ENCODE measurements at places on chromosomes 16 and 17. TPM values are rescaled to one million over a fixed set of nuclear protein-coding genes. Genes with fewer than 3 reads are reported as not detected.
A peak's percentile ranks its signal among the peaks of the same experiment; 100 is the strongest.

- DNase-seq: no peak
Measured at GRCh38 chr17:43547659-43548256, 1.6 kb upstream of the ETV4 start.

DNA sequence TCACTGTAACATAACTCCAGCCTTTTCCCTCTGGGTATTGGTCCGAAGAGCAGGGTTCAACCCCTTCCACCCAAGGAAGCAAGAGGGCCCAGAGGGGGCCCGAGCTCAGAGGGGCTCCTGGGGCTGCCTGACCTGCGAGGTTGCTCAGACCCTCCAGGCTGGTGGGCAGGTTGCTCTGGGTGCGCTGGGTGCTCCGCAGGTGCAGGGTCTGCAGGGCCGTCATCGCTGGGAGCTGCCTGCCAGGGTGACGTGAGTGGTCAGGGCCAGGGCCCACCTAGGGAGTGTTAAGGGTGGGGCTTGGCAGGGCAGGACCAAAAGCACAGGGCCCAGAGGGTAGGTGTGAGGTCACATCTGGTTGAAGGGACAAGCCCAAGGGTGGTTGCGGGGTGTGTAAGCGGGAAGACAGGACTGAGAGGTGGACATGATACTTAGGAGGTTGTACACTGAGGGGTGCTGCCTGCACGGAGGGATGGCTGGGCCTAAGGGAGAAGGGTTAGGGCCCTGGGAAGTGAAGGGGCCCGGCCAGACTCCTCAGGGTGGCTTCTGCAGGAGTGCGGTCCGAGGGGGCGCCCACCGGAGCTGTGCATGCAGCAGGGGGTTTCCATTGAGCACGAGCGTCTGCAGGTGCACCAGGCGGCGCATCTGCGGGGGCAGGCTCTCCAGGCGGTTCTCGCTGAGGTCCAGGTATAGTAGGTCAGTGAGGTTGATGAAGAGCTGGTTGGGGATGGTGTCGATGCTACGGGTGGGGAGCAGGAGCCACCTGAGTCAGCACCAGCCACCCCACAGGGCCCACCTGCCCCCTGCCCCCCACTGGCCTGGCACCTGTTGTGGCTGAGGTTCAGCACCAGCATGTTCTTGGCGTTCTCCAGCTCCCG, 4.4 kb downstream of the FLII start:
- DNase-seq: no peak

The SMTNL2 gene
- 14.9 TPM for total RNA-seq

GRCh38 chr17:13792314-13792713, 190.6 kb upstream of the HS3ST3A1 start:
- no peak for DNase-seq

DNA sequence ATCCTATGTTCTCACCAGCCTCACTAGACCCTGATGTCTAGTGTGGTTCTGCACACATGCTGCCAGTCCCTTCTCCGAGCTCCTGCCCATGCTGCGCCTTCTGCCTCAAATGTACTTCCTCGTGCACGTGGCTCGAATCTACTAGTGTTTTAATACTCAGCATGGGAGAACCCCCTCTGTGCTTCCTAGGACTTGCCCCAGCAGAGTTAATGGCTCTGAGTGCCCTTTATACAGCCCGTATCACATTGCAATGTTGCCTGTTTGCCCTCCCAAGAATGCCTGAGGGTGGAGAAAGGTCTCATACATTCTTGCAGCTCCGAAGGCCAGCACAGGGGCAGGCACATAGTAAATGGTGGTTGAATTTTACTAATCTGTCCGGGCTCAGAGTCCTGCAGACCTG, 190.8 kb upstream of the NLRP1 start:
- DNase-seq: no peak

The CHRNE gene
- total RNA-seq: 0.69 TPM

- no peak for DNase-seq
Measured at GRCh38 chr17:18008496-18009268, 30.3 kb downstream of the ATPAF2 start.

GRCh38 chr17:13561606-13562270, 40.0 kb downstream of the HS3ST3A1 start:
- DNase-seq: peak; percentile 34

DNA sequence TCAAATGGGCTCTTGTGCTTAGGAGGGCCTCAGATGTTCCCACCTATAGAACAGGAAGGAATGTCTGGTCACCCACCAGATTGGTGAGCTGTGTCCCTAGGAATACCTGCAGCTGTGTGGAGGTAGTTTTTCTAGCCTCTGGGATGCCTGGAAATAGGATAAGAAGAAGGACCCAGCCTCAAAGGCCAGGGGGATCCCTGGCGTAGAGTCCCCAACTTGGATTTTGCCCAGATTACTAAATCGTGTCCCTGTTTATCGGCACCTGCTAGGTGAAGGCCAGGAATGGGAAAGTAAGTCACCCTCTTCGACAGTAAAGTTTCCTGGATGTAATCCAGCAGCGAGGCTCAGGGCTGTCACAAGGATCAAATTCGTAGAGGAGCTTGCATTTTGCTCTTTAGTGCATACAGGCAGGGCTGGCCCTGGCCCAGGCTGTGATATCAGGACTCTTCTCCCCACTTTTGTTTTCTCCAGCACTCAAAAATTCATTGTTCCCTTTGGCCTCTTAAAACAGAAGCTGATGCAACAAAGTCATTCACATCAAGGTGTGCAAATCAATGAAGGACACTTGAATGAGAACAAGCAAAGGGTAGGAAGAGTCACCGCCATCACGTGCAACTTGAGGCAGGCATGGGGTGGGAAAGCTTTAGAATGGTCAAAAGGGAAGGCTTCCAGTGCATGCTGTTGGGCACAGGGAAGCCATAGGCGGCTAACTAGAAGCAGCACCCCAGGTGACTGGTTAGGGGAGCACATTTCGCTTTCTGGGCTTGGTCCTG, 7.5 kb downstream of the SLC13A2 start:
- DNase-seq: no peak

GRCh38 chr16:15498427-15499175, 64.2 kb downstream of the BMERB1 start:
- DNase-seq: peak; percentile 30

DNA sequence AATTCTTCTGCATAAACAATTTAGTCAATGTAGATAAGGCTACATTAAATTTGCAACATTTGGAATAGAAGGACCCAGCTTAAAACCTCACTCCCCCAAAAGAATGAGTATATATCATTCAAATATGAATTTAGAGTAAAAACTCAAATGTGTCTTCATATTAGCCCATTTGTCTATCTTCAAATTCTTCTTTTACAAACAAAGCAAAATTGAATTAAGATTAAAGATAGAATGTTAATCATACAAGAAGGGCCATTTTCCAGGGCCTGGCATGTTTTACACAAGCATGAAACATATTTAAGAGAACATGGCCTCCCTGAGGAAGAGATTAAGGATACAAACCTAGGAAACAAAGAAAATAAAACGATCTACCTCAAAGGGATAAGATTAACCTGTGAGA, 8.4 kb downstream of the TOX3 start:
- no peak for DNase-seq

The SLC46A1 gene
- total RNA-seq: 5.5 TPM

The DHX38 gene
- total RNA-seq: 46.7 TPM

The GCGR gene
- total RNA-seq: not detected

DNA sequence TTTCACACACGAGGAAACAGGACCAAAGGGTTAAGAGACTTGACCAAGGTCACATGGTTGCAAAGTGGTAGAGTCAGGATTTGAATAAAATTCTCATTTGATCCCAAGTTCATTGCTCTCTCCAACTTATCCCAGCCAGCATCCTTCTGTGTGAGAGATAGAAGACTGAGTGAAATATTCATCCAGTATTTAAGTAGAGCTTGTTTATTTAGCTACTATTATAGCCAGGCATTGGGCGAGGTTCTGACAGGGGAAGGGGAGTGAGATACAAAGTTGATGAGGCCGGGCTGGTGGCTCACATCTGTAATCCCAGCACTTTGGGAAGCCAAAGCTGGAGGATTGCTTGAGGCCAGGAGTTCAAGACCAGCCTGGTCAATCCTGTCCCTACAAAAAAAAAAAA, 4.4 kb downstream of the ITGAL start:
- no peak for DNase-seq

The NPIPA3 gene
- not detected for total RNA-seq

- peak; percentile 19 for DNase-seq
Measured at GRCh38 chr17:6473128-6473767, 29.0 kb downstream of the PIMREG start.

The TNFSF13 gene
- total RNA-seq: 1.7 TPM

DNA sequence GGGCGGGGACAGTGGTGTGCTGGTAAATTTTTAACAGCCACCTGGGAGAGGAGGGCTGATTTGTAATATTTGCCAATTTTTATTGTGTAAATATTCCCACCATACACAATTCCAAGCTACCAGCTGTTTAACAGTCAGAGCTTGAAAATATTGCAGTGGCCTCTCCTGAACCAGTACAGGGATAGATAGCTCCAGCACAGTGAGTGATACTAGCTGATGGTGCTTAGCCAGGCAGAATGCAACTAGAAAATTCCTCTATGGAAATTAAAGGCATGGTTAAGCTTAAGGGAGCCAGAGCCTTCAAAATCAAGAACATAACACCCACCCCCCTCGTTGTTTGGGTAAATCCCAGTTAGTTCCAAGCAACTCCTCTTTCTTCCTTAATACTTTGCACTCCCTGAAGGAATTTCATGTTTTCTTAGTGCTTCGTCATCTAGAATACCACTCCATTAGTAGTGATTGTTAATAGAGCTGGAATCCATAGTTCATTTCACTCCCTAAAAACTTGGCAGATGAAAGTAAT, 96.6 kb downstream of the CYB561 start:
- no peak for DNase-seq

DNA sequence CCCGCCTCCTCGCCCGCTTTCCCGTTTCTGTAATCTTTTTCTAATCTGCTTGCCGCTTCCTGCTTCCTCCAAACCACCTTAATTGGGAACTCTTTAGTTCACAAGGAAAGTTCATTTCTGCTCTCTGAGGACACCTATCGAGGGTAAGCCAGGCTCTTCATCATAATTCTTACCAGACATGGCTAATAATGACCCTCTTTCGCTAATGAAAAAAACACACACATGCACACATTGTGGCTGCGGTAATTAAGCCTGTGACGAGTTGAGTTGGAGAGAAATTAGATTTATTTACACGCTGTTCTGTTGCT, 100.6 kb downstream of the ZNF423 start:
- peak; percentile 63 for DNase-seq

The SEPTIN1 gene
- 0.69 TPM for total RNA-seq

The PRKCA gene
- 3.9 TPM for total RNA-seq

DNA sequence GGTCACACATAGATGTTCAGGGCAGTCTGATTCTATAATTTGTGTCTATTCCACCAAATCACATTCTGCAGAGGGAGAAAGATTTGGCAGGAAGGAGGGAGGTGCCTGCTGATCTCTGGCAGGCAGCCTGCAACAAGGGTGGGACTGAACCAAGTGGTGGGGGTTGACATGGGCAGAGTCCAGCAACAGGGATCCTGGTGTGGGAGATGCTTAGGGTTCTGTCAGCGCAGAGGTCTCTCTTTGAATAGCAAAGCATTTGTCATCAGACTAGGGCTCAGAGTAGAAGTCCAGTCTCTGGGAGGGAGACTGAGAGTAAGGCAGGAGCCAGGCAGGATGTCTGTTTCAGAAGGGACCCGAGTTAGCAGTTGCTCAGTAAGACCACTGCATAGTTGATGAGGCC, 94.6 kb downstream of the UTP18 start:
- DNase-seq: no peak

GRCh38 chr16:68987734-68988457, 117.6 kb upstream of the HAS3 start:
- no peak for DNase-seq

The SKAP1 gene
- total RNA-seq: 0.89 TPM

The IGF2BP1 gene
- total RNA-seq: 1.5 TPM

DNA sequence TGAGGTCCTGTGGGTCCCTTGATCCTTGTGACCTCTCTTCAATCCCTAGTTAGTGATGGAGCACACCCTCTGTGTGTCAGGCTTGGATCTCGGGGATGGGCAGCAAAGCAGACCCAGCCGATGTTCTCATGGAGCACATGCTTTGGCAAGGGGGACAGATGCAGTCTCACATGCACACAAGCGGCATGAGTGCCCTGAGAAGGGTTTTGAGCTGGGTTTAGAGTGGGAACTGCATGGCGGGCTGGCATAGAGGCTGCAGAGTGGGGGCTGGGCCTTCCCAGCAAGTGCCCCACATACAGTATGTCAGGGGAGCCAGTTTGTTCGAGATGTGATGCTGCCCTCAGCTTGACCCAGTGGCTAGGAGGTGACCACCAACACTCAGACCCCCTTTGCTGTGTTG, 41.6 kb downstream of the B9D1 start:
- DNase-seq: no peak

GRCh38 chr16:69563605-69564580, 1.9 kb upstream of the NFAT5 start:
- no peak for DNase-seq

The TBC1D3I gene
- not detected for total RNA-seq

- no peak for DNase-seq
Measured at GRCh38 chr17:3557768-3558583, at the start of gene TRPV3. TSS of gene TRPV3 (minus strand) at chr17:3557812. CDS start at chr17:3554850, 2,962 bp downstream.

The MT4 gene
- total RNA-seq: 76.2 TPM

The CRISPLD2 gene
- total RNA-seq: 11.8 TPM

DNA sequence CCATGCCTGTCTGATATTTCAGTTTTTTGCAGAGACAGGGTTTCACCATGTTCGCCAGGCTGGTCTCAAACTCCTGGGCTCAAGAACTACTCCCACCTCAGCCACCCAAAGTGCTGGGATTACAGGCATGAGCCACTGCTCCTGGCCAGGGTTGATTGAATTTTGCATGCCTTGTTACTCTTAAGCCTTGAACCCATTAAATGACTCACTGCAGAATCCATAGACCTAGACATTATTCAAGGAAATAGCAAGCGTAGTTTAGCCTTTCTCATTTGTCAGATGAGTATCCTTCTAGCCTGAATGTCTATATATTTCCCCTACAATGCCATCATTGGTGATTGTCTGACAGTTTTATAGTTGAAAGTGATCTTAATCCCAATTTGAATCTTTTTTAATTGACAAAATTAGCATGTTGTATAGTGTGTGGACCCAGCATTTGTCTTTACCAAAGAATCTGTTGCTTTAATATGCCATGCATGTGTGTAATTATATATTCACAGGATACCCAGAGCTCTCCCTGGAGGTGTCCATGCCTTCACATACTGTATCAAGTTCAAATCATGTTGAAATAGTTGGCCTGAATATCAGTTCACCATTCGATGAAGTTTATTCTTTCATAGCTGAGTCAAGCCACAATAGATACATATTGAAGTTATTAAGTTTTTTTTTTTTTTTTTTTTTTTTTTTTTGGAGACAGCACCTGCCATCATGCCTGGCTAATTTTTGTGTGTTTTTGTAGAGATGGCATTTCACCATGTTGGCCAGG, 321.0 kb downstream of the CPPED1 start:
- no peak for DNase-seq

- DNase-seq: no peak
Measured at GRCh38 chr16:81505011-81505661, 60.5 kb downstream of the CMIP start.

- no peak for DNase-seq
Measured at GRCh38 chr17:33099252-33099651, 107.6 kb downstream of the SPACA3 start.

DNA sequence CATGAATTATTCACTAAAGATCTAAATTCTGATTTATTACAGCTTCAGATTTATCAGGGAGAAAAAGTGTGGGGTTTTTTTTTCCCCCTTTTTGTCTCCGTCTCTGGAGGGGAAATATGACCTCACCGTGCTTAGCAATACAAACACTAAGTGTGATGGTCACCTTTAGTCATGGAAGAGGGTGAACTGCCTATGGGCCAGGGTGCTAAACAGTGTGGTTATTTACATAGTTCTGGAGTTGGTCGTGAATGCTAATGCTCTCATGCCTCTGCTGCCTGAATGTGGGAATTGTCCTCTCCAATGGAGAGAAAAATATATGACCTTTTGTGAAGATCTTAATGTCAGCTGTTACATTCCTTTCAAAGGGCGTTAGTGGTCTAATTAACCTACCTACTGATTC, 44.8 kb upstream of the MSI2 start:
- DNase-seq: no peak

GRCh38 chr17:15946611-15947120, 1.7 kb downstream of the ADORA2B start:
- no peak for DNase-seq

Data from skin of body (tissue), 3 donors.